Neural crest cell (in vitro differentiated cells): ENCODE measurements at places on chromosomes 6 and 20. TPM values are rescaled to one million over a fixed set of nuclear protein-coding genes. Genes with fewer than 3 reads are reported as not detected.

The VSX1 gene
- 3.8 and 4.2 TPM in 2 replicates for total RNA-seq

The MAP1LC3A gene
- 17.5 and 17.8 TPM in 2 replicates for total RNA-seq

The BCAS1 gene
- not detected in 2 replicates for total RNA-seq

DNA sequence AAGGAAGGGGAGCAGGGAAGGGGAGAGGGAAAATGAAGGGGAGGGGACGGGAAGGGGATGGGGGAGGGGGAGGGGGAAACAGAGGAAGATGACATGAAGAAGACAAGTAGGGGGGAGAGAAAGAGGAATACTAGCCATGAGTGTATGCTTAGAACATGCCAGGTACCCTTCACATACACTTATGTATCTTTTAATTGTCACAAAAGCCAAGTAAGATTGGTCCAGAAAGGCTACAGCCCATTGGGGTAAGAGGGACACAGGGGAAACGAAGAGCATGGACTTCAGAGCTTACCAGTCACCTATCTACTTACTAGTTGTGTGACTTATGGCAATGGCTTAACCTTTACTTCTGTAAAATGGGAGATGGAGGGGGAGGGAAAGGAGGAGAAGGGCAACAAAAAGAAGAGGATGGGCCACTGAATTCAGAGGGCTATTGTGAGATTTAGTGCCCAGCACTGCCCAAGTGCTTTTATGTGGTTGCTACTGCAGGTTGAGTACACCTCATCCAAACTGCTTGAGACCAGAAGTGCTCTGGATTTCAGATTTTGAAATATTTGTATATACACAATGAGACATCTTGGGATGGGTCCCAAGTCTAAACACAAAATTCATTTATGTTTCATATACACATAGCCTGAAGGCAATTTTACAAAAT, 90.3 kb downstream of the ARHGAP18 start:
- no peak overlapping the region for H3K4me3 ChIP-seq
- H3K27me3 ChIP-seq, result no peaks in the 10 kb centered on the region
- DNase-seq, result no peak
- no peaks in the 10 kb centered on the region for H3K4me1 ChIP-seq
- H3K27ac ChIP-seq, result no peak overlapping the region

- no peak overlapping the region for H3K4me3 ChIP-seq
- no peaks in the 10 kb centered on the region for H3K36me3 ChIP-seq
- H3K4me1 ChIP-seq, result peaks cover 15% of the 10 kb centered on the region
- peak overlapping the region; percentile 73 for H3K27ac ChIP-seq
- no peaks in the 10 kb centered on the region for H3K27me3 ChIP-seq
These were observed 306.9 kb downstream of the DHX35 start for GRCh38 chr20:39268981-39269461.

DNA sequence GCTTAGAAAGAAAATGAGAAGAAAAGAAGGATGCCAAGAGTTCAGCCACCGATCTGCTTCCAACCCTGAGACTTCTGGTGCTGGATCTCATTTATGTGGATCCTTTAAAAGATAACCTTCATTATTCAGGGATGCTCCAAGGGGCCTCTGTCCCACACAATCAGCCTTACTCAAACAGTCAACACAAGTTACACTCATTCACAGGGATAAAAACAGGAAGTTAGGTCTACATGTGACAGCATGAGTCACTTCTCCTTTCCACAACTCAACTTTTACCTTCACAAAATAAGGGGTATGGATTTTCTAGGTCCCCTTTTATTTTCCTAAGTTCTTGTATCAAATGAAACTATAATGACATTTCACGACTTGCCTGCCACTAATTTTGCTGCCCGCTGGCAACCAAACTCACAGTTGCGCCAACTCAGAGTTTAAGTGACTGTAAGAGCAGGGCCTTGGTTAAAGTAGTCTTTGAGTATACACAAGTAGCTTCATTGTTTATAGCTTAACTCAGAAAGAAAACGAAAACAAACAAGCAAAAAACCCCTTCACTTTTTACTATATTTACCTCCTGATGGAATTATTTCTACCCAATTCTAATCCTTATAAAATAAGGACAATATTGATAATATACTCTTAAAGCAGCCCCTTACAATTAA, 278.8 kb upstream of the RUNX2 start:
- H3K4me1 ChIP-seq, result peaks cover 14% of the 10 kb centered on the region
- H3K27me3 ChIP-seq, result no peaks in the 10 kb centered on the region
- no peak overlapping the region for H3K4me3 ChIP-seq
- DNase-seq, result no peak

GRCh38 chr6:133343220-133343619, 102.1 kb downstream of the EYA4 start:
- peak overlapping the region; percentile 54 for H3K27ac ChIP-seq
- DNase-seq, result no peak
- H3K4me1 ChIP-seq, result no peaks in the 10 kb centered on the region
- no peaks in the 10 kb centered on the region for H3K36me3 ChIP-seq

- no peak overlapping the region for H3K4me3 ChIP-seq
- no peaks in the 10 kb centered on the region for H3K27me3 ChIP-seq
- DNase-seq, result no peak
- peaks cover 39% of the 10 kb centered on the region for H3K36me3 ChIP-seq
These were observed 69.3 kb upstream of the SYNJ2 start for GRCh38 chr6:157912326-157912725.

GRCh38 chr6:56808871-56809359, 146.0 kb upstream of the BEND6 start:
- H3K4me3 ChIP-seq, result no peak overlapping the region
- DNase-seq, result no peak
- H3K4me1 ChIP-seq, result peaks cover 32% of the 10 kb centered on the region
- H3K27me3 ChIP-seq, result no peaks in the 10 kb centered on the region
- H3K36me3 ChIP-seq, result no peaks in the 10 kb centered on the region

DNA sequence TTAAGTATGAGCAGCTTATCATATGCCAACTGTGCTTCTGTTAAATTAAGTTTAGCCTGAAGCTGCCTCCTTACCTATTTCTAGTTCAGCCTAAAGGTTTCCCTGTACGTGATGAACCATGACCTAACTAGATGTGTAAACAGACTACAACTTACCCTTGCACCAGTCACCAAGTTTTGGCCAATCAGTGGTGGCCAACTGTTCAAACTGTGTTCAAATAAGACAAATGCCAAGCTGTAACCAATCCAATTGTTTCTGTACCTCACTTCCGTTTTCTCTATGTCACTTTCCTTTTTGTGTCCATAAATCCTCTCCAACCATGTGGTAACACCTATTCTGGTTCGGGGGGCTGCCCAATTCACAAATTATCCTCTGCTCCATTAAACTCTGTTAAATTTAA, 6.0 kb upstream of the SLC2A10 start:
- no peak overlapping the region for H3K4me3 ChIP-seq
- H3K36me3 ChIP-seq, result peaks cover 2% of the 10 kb centered on the region
- peaks cover 37% of the 10 kb centered on the region for H3K4me1 ChIP-seq
- no peaks in the 10 kb centered on the region for H3K27me3 ChIP-seq
- H3K27ac ChIP-seq, result no peak overlapping the region

DNA sequence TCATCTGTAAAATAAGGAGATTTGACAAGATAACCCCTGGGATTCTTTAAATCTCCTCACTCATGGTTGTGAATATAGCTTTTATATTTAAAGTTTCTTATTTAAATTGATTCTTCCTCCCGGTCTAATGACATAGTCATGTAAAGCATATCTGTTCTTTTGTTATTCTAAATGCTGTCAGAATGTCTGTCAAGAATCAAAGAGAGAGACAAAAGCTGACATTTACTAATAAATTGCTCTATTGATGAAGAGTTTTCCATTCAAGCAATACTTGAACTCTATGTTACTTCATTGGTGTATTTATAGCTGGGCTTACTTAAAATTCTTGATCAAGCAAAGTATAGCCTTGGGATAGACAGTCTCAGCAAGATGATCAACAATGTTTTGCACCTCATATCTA, 865.8 kb downstream of the TBC1D32 start:
- H3K4me1 ChIP-seq, result no peaks in the 10 kb centered on the region
- DNase-seq, result no peak
- H3K4me3 ChIP-seq, result no peak overlapping the region
- H3K27me3 ChIP-seq, result peaks cover 2% of the 10 kb centered on the region

DNA sequence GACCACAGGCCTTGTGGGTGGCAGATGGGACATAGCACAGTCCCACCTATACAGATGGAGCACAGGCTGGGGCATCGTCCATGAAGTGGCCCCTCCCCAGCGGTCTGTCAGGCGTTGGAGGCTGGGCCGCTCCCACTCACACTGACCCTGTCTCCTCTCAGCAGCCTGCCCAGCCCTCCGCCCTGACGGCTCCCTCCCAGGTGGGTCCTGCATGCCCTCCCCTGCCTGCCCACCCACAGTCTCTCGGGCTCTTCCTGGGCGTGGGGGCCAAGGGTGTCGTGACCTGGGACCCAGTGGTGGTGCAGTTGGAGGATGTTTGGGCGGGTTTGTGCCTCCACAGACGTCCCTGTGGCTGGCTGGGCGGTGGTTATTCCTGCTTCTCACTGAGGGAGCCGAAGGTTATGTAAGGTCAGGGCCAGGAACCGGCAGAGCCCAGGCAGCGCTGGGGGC, 22.3 kb downstream of the COL20A1 start:
- no peaks in the 10 kb centered on the region for H3K36me3 ChIP-seq
- no peak overlapping the region for H3K4me3 ChIP-seq
- H3K27me3 ChIP-seq, result no peaks in the 10 kb centered on the region

DNA sequence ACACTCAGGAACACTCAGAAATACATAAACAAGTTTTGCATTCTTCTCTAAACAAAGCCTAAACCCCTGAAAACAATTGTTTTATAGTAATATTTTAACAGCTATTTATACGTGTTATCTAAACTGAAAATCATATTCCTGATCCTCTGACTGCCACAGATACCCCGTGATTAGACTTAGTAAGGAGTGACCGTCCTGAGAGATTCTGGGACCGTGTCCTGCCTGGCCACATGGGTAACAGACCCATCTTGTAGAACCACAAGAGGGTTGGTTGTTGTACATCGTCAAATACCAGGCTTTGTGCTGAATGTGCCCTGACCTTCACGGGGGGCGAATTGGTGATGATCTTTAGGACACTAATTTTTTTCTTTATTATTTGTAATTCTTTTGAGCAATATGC, 214.4 kb downstream of the TMEM242 start:
- no peak overlapping the region for H3K4me3 ChIP-seq
- H3K36me3 ChIP-seq, result peaks cover 11% of the 10 kb centered on the region
- DNase-seq, result no peak
- no peak overlapping the region for H3K27ac ChIP-seq
- no peaks in the 10 kb centered on the region for H3K27me3 ChIP-seq

DNA sequence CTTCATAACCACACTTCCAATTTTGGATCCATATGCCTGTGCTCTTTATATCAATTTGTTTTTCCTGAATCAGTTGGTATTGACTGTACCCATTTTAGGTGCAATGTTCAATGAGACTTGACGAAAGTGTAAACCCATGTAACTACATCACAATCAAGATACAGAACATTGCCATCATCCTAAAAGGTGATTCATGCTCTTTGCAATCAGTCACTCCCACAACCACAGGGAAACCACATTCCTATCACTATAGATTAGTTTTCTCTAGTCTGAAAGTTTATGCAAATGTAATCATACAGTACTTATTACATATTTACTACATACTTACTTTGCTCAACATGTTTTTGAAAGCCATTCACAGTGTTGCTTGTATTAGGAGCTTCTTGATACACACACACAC, 167.4 kb downstream of the ADGRG6 start:
- no peak overlapping the region for H3K4me3 ChIP-seq
- H3K27me3 ChIP-seq, result no peaks in the 10 kb centered on the region
- H3K27ac ChIP-seq, result no peak overlapping the region
- no peak for DNase-seq

DNA sequence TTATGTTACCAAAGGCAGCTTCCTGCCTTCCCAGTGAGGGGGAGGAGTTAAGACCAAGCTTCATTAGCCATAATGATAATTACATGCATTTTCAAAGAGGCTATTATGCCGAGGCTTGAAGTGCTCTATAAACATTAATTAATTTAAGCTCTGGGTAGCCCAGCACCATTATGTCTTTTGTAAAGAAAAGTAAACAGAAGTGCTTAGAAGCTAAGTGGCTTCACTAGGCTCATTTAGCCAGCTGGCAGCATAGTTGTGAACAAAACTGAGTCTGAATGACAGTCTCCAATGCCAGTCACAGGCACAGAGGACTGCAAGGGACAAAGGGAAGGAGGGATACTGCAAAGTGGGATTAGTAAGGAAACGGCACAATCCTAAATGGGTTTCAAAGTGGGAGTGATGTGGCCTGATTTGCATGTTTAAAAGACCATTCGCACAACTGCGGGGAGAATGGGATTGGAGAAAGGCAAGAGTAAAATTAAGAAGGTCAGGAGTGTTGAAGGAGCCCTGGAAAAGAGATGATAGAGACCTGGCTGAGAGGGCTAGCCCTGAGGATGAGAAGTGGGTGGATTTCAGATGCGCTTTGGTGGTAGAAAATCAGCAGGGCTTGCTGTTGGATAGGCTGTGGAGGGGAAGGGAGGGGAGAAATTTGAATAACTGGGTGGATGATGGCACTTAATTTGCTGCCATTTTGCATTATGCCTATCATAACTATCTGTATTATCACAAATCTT, 20.1 kb upstream of the ISM1 start:
- H3K27me3 ChIP-seq, result peaks cover 2% of the 10 kb centered on the region
- H3K4me1 ChIP-seq, result peaks cover 6% of the 10 kb centered on the region
- H3K36me3 ChIP-seq, result no peaks in the 10 kb centered on the region
- no peak for DNase-seq
- peak overlapping the region; percentile 85 for H3K27ac ChIP-seq
- no peak overlapping the region for H3K4me3 ChIP-seq

- H3K36me3 ChIP-seq, result no peaks in the 10 kb centered on the region
- H3K4me3 ChIP-seq, result no peak overlapping the region
- DNase-seq, result no peak
- no peak overlapping the region for H3K27ac ChIP-seq
These were observed 64.8 kb downstream of the SYNJ2 start for GRCh38 chr6:158046201-158047126.
